Stimulated activated CD8-positive, alpha-beta memory T cell treated with anti-CD3 and anti-CD28 coated beads, Interleukin-15, amount 100 ng/mL, for 4 hours (primary cell): ENCODE measurements at places on chromosomes 11 and 22.

- DNase-seq, result no peak
Observed at GRCh38 chr22:35883031-35883620, 145.5 kb downstream of the RBFOX2 start.

DNA sequence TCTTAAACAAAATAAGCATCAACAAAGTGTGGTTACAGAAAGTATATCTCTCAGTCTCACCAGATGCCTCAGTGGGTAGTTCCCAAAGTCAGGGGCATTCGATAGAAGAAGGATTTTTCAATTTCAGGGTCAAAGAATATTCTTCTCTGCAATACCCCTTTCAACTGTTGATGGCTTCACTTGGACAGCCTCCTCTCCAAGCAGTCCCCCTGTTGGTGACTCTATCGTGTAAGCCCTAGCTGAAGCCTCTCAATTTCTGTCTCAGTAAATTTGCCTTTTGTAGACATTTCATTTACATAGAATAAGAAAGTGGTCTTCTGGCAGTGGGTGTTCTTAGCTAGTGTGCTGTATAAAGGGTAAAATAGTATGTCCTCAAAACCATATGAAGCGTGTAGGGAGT lies 11.3 kb upstream of the CCDC83 start:
- no peak for DNase-seq

DNA sequence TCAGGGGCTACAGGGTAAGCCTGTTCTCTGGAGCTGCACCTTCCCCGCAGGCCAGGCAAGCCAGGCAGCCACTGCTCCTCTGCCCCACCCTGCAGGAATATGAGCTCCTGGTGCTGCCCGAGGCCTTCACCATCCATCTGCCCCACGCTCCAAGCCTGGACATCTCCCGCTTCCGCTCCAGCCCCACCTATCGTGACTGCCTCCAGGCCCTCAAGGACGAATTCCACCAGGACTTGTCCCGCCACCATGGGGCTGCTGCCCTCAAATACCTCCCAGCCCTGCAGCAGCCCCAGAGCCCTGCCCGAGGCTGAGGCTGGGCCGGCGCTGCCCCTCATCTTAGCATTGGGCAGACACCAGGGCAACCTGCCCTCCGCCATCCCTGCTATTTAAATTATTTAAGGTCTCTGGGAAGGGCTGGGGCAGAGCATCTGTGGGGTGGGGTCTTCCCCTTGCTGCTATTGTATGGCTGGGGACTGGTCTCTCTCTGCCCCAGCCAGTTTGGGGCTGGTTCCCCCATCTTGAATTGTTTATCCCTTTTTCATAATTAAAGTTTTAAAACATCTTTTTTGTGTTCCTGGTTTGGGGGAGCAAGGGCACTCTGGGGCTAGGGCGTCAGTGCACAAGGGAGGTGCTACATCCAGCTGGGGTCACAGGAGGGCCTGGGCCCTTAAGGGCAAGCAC lies 6.2 kb downstream of the LARGE2 start:
- DNase-seq, result no peak

- DNase-seq, result peak; percentile 26
Observed at GRCh38 chr11:119741369-119742262, 12.6 kb upstream of the NECTIN1 start.

- DNase-seq, result no peak
Observed at GRCh38 chr11:12529793-12530192, 144.4 kb upstream of the TEAD1 start.
